Frontal cortex (tissue), 4 donors: ENCODE measurements at places on chromosomes 12 and 14. TPM values are rescaled to one million over a fixed set of nuclear protein-coding genes. Genes with fewer than 3 reads are reported as not detected.
A peak's percentile ranks its signal among the peaks of the same experiment; 100 is the strongest.

DNA sequence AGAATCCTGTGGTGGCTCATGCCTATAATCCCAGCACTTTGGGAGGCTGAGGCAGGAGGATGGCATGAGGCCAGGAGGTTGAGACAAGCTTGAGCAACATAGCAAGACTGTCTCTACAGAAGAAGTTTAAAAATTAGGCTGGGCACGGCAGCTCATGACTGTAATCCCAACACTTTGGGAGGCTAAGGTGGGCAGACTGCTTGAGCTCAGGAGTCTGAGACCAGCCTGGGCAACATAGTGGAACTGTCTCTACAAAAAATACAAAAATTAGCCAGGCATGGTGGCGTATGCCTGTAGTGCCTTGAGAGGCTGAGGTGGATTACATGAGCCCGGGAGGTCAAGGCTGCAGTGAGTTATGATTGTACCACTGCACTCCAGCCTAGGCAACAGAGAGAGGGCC is 998 bp upstream of the CYP27B1 start:
- no peak for DNase-seq

DNA sequence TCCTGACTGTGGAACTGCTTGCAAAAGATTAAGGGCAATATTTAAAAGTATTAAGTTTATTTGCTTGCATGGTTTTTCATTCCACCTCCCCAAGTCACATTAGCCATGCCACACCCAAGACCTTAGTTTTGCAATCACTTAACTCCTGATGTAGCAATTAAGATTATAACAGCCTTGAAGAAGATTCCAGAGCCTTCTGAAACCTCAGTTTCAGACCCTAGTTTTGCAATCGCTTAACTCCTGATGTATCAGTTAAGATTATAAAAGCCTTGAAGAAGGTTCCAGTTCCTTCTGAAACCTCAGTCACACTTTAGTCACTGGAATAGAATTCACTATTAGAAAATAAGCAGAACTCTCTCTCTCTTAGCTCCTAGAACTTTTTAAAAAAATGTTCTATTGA is 42.7 kb upstream of the DCN start:
- DNase-seq, result no peak

DNA sequence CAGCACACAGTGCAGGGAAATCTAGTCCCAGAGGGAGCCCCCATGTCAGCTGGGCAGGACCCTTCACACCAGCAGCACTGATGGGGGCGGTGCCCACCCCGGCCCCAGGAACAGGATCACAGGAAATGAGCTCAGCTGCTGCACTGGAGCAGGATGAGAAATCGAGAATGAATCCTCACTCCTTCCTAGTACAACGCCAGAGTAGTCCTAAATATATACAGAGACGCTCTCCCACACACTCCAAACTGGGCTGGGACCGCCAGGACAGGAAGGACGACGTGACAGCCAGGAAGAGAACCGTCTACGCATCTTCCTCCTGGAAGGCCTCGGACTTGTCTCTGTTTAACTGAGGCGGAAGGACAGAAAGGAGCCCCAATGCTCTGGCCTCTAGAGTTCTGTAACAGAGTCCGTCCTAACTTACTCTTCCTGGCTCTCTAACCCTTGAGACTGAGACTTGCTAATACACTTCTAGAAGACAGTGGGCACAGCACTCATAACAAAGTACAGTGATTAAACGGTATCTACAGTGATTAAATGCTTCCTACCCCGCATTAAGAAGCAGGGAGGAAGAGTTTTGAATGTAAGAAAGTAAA is 33.4 kb downstream of the CDC42BPB start:
- DNase-seq, result no peak

DNA sequence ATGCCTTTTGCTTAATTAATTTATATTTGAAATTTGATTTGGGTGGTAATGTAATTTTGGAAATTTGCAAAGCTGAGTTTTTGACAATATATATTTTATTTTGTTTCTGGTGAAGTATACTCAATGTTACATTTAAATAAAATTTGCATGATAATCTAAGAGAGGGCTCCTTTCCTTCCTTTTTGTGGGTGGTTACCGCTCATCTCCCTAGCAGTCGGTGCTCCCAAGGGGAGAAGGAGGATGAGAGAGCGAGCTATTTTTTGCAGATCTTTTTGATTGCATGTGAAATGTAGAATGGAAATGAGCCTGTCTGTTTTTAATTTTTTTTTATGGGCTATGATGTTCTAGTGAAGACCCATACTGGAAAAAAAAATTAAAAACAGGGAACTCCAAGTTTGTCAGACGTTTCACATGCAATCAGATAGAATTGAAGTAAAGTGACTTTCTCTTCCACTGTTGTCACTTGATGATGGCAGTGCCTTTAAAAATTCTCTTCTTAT is 39.8 kb downstream of the MSRB3 start:
- no peak for DNase-seq

GRCh38 chr14:67704484-67705089 is 2.9 kb downstream of the RDH12 start:
- peak; percentile 65 for DNase-seq

GRCh38 chr14:36981832-36982529 is 190.4 kb downstream of the SLC25A21 start:
- DNase-seq, result no peak

GRCh38 chr14:50109342-50109741 is 7.0 kb downstream of the VCPKMT start:
- DNase-seq, result no peak

DNA sequence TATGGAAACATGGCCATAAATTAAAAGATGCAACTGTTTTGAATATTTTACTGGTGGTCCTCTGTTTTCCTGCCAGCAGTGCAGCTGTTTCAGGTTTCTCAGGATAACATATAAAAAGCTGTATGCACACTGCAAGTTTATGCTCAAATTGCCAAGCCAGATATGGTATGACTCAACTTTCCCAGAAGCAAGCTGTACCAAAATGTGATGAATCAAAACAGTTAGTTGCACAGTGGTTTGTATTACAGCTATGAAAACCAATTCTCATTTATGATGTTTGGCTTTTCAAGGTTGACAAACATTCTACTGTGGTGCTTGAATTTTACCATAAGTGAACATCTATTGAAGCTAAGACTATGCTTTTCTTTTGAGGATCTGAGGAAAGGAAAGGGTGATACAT is 15.5 kb downstream of the TRMT5 start:
- no peak for DNase-seq

DNA sequence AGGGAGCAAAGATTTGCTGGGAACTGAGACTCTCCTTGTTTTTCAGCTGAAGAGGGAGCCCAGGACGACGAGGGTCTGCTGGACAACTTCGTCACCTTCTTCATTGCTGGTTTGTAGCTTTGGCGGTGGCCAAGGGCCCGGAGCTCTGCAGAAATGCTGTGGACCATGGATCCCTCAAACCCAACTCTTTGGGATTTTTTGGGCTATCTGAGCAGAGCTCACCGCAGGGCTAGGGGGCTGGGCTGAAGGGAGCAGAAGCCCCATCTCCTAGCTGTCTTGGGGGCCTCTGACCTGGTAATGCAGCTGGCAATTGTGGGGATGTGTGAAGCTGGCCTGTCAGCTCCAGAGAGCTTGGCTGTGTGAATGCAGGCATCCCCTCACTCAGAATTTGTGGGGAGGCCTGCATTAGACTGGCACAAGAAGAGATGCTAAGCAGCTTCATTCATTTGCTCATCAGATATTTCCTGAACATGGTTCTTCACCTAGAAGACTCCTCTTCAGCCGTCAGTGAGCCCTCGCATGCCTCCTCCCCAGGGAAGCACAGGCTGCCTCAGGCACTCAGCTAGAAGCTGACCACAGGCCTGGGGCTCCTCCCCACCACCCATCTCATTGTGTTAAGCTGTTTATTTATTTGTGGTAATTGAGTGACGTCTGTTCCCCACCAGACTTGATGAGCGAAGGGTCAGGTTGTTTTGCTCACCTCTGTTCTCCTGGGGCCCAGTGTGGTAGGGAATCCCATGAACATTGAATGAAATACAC is 32.2 kb downstream of the CYP46A1 start:
- DNase-seq, result no peak

DNA sequence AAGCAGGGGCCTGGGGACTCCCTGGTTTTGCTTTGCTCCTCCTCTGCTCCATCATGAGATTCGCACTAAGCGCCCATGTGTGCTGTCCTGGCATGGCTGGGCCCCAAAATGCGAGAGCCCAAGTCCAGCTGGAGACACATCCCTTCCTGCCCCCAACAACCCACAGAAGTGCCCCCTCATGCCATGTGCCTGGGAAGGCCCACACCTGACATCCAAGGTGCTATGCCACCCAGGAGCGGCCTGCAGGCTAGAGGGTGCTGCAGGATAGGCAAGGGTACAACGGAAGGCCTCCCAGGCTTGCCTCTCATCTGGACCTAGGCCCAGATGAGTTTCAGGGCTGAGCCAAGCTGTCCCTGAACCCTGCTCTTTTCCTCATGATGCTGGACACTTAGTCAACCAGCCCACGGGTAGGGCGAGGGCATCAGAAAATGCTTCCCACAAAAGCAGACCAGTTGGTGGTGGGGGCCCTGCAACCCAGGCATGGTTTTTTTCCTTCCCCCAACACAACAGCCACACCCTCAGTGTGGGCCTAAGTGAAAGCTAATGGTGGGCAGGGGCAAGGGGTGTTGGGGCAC is 13.2 kb upstream of the KRT80 start:
- DNase-seq, result no peak

- DNase-seq, result no peak
Observed at GRCh38 chr14:101595887-101596721, 34.8 kb downstream of the DIO3 start.

DNA sequence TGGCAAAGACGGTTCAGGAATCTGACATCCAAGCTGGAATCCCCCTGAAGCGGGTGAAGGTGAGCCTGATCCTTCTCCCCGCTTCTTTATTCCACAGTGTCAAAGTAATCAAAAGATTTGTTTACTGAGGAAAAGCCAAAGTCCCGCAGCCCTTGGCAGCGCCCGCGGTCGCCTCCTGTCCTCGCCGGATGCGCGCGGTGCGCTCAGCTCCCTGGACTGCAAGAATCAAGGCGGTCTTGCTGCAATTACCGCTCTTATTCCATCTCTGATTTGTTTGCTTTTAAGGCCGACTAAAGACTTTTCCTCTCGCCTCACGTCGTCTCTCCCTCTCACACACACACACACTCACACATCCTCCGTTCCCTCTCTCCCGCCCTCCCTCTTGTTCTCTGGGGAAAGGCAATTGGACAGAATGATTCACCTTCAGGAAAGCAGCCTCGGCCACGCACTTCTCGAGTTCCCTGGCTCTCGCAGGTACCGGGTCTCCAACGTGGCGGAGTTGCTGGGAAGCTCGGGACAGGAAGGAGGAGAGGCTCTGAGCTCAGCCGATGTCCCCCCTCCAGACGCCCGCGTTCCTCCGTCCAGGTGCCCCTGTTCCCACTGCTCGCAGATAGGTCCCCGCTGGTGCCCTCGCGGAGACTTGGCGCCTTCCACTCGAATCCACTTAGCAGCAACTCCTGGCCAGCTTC is 68.6 kb upstream of the USP15 start:
- DNase-seq, result no peak

GRCh38 chr12:112126000-112126438 is 659 bp downstream of the TRAFD1 start:
- no peak for DNase-seq

DNA sequence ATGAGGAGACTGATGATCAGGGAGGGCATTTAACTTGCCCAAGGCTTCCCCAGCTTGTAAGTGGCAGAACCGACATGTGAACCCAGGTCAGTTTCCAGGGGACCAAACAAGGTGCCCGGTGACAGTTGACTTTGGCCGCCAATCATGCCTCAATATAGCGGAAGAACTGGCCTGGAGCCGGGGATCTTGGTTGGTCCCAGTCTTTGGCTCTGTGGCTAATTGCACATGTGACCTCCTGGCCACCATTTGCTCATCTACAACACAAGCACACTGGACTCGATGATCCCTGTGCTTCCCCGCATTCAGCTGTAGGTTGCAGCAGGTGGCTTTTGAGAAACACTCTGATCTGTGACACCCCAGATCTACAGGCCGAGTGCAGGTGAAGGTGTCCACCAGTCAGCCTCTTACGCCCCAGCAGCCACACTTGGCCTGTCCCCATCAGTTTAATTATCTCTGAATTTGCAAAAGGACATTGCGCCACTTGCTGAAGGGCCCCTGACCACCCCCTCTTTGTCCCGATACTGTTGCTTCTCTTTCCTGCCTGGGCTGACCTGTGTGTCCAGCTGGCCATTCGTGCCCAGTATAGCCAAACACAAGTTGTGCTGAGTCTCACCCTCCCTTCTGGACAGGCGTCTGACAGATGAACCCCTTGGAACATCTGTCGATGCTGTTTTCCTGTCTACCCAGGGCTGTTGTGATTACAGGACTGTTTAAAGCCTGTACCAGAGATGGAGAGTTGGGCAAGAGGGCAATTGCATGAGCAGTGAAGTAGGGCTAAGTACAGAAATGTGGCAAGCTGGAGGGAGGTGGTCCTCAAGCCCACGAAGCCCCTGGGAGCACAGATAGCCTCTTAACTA is 14.1 kb downstream of the ACACB start:
- DNase-seq, result no peak

DNA sequence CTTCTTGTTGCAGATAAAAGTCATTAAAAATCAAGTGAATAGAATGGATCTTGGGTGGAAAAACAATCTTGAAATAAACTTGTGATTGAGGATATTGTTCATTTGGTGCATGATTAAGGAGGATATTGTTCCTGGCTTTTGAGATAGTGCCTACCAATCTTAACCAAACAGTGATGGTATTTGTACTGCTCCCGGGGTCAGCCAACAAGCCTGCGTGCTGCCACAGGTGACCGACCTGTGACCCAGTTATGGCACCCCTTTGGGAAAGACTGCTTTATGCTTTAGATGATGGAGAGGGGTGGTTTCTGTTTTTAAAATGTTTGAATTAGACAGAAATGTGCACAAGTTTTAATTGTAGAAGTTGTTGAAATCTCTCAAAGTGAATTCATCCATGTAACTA is 41.6 kb downstream of the SUDS3 start:
- DNase-seq, result no peak

GRCh38 chr12:76784600-76785051 is 20.7 kb downstream of the ZDHHC17 start:
- DNase-seq, result no peak

DNA sequence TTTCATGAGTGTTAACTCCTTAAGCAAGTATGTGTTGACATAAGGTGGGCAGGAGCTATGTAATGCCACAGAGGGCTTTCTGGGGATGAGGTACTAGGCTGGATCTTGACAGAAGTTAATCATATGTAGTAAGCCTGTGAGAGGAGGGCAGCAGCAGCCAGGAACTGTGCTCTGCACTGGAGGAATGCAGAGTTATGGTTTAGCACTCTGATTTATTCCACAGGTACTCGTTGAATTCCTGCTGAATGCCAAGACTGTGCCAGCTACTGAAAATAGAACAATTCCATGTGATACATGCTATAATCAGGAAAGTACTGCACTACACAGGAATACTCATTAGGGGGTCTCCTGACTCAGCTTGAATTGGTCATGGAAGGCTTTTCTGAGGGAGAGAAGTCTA is 58.7 kb downstream of the SUSD6 start:
- no peak for DNase-seq

GRCh38 chr14:58899317-58899713 is 261.6 kb downstream of the DACT1 start:
- DNase-seq, result no peak

Gene KCNH3
- 3.7 TPM for total RNA-seq

Gene HOXC12
- not detected for total RNA-seq

Gene KCNJ8
- 6.5 TPM for total RNA-seq

Gene ACSS3
- total RNA-seq, result 4.1 TPM

Gene CLEC2A
- total RNA-seq, result not detected

Gene RASAL1
- total RNA-seq, result 4.9 TPM

Gene KCNA1
- 7.3 TPM for total RNA-seq

Gene ASIC1
- total RNA-seq, result 15.5 TPM

Gene CFAP251
- total RNA-seq, result 6.1 TPM

Gene NUAK1
- 54.6 TPM for total RNA-seq
